ENCODE measurements at places on chromosomes 2 and 18.
A peak's percentile ranks its signal among the peaks of the same experiment; 100 is the strongest.

DNA sequence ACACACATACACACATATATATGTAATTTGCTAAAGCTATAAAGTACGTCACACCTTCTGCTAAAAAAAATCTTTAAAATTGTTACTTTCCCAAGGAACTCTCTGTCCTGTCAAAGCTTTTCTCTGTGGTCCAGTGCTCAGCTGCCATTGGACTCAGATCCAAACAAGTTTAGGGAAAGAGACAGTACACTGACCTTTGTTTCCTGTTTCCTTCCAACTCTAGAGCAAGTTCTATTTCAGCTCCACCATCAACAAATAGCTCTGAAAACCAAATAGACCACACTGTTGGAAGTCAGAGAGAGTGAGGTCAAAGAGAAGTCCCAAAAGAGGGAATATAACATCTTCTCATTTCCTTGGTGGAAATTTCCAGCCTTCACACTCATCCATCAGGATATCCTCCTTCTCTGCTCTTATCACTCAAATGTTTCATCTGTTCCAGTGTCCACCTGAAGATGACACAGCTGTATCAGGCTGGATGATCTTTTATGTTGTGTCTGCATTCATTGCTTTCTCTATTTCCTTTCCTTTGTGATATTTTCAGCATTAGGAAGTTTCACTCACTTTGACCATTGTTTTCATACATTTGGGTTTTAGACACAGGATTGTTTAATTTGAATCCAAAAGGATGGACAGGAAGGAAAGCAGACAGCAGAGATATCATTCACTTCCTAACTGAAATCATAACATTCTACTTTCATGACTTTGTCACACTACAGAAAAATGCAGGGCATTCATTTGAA lies 192.3 kb upstream of the NT5C1B start:
- no peak for DNase-seq

DNA sequence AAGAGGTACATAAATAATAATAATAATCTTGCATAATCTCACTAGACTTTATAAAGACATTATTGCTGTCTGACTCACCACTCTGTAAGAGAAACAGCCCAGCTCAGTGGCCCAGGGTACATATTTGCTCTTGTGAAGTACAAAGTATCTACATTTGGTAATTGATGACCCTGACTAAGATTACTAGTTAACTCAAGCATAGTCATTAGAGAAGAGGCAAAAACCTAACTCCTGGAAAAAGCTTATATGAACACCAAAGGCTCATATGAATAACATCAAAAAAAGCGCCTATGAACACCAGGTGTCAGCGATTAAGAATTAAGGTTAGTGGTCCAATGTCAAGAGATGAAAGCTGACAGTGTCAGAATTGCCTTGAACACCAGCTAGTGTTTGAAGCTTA lies 38.4 kb downstream of the RAD51AP2 start:
- DNase-seq: no peak

GRCh38 chr2:182355815-182356214 lies 71.0 kb downstream of the PDE1A start:
- no peak for DNase-seq

DNA sequence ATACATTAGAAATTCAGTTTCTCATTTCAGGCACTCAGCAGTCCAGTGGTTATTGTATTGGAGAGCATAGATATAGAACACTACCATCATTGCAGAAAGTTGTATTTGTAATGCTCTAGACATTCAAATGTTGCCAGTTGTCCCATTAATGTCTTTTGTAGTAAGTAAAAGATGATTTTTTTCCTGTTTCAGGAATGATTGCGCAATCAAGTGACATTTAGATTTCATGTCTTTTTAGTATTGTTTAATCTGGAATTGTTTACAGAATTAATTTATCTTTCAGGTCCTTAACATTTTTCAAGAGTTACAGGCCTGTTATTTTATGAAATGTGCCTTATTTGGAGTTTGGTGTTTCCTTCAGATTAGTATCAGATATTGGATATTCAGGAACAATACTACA lies 134.7 kb downstream of the MSTN start:
- DNase-seq: no peak

DNA sequence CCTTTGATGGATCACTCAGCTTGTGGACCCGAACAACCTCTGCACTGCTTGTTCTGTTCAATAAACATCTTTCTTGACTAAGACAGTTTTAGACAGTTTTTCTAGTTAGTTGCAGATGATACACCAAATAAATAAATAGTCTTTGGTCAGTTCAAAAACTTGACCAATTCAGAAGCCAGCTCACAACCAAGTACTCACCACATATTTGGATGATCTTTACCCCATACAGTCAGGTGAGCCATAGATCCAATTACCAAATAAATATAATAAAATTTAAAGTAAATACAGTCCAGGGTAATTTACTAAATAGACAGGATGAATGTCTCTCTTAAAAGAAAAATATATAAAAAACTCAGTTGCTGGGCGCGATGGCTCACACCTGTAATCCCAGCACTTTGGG lies 18.2 kb downstream of the SCN3A start:
- DNase-seq: no peak

DNA sequence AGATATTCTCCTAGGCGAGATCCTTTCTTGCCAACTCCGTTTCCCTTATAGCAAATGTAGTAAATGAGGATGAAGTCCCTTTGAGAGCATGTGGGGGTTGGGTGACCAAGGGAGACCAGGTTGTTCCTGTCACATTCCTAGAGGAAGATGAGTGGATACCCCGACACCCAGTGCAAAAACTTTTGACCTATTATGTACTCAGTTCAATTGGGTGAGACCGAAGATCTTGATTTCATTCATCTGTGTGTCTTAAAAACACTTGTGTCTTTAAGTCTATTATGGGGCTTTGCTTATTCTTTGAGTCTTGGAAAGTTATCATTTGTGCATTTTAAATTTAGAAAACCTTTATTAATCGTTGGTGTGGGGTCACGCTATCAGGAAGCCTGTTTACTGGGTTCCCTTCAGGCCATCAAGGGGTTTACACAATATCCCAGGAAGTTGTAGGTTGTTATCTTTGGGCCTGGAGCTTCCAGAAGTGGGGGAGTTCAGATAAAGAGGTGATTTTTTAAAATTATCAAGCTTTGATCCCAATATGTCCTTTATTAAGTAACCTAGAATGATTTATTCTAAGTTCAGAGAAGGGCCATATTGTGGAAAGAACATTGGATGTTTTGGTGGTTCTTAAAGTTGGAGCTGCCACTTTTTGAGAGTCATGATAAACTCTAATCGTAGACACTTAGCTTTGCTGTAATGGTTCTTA lies 2.8 kb downstream of the RHOB start:
- DNase-seq: no peak

DNA sequence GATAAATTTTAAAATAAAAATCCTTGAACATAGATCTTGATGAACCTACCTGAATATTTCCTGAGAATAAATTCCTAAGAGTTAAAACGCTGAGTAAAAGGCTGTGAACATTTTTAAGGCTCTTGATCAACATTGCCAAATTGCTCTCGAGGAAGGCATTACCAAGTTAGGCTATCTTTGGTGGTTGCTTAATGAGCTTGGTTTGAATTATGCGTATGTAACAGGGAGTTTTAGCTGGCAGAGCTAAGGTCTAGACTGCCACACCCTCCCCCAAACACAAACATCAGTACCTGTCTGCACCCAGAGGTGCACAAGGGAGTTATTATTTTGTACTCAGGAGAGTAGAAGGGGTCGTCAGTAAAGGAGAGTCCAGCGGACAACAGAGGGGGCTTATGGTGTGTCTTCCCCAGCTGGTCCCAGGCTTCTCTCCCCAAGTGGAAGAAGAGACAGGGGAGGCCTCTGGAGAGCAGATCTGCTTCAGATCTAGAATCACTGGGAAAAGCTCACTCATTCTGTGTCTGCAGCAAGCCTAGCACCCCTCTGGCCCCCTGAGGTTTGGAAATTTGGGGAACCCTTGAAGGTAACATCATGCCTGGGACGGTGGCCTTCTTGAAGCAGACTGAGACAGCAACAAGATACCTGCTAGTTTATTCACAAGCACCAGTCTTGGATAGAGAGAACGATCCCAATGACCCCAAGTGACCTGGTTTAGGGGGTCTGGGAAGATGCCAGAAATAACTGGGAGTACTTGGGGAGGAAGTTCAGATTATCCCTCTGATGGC lies 197.2 kb upstream of the ID2 start:
- no peak for DNase-seq

- DNase-seq: no peak
Observed at GRCh38 chr2:214492152-214492551, 81.3 kb downstream of the VWC2L start.

- peak; percentile 78 for DNase-seq
Observed at GRCh38 chr2:162126111-162126519, 25.9 kb downstream of the GCG start.

GRCh38 chr2:237546040-237546875 lies 20.1 kb upstream of the PRLH start:
- no peak for DNase-seq

GRCh38 chr2:201450954-201451291 lies 335 bp downstream of the TRAK2 start:
- no peak for DNase-seq
